A549 treated with ZK216348 at 1 μM for 4 hours (cell line): ENCODE measurements at places on chromosomes 13 and 19. TPM values are rescaled to one million over a fixed set of nuclear protein-coding genes. Genes with fewer than 3 reads are reported as not detected.

Gene PLVAP
- not detected in 5 replicates for total RNA-seq

Gene ATXN8OS
- not detected in 5 replicates for total RNA-seq

Gene KIR3DL2
- not detected in 5 replicates for total RNA-seq

Gene PINLYP
- 0.18 to 0.40 TPM (median 0.32 TPM) in 4 of 5 replicates, not detected in the other for total RNA-seq

Gene SIGLEC8
- not detected in 5 replicates for total RNA-seq

Gene SOX1
- total RNA-seq: not detected in 5 replicates

Gene SPRED3
- total RNA-seq: 1.4 to 3.5 TPM (median 2.5 TPM) in 5 replicates

Gene TTC9B
- 0.34 to 0.47 TPM (median 0.43 TPM) in 4 of 5 replicates, not detected in the other for total RNA-seq

Gene COX7A1
- total RNA-seq: not detected in 5 replicates

Gene SUGT1
- 36.9 to 49.6 TPM (median 45.2 TPM) in 5 replicates for total RNA-seq

Gene PTGER1
- 0.16 TPM in 1 of 5 replicates, not detected in the others for total RNA-seq

Gene ZNF835
- total RNA-seq: not detected in 5 replicates
